HCT116 (cell line): ENCODE measurements at places on chromosomes 12 and 14.

GRCh38 chr12:104750061-104750460 lies 208.0 kb downstream of the SLC41A2 start:
- no peak for DNase-seq

DNA sequence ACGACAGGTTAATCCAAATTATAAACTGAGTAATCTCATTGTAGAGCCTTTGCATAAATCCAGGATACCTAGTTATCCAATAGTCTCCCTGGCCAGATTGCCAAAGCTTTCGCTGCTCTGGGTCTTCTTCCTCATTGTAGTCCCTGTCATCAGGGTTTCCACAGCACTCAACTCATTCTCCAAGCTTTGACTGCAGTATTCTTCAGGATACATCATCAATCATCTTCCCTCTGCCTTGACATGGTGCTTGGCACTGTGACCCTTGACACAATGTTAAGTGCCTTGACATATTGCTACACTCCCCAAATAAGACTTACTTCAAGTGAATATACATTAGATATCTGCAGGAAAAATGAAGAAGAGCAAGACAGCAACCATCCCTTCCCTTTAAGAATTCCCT lies 60.1 kb upstream of the RESF1 start:
- no peak for DNase-seq

DNA sequence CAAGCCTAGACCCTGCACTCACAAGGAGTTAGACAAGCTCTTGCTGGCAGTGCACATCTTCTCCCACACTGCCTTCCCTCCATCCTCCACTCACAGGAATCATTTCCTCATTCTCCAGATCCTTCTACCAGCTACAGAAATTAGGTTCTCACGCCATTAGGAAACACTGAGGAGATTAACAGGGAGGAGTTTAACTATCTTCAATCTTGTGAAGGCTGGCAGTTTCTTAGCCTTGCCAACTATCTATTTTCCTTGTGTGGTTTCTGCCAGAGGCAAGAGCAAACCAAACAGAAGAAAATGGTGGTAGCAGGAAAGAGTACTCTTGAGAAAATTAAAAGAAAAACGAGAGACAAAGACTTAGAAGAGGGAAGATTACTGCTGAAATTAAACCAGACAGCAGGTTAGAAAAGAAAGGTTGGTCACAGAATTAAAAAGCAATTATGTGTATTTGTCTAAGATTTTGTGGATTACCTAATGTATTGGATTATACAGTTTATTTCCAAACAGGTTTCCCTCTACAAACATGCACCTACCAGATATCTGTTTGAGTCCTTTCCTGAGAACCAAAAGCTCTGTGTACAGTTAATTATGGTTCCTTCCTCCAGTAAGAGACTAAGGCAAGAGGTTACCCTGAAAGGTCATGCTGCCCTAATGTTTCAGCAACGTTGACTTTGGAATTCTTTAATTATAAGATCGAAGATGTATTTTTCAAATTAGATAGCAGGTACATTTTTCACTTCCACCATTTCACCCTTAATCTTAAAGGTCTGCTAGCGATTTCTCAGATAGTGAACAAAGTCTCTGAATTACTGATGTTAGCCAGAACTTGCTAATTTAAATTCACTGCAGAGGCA lies 5.0 kb downstream of the RERG start:
- DNase-seq, result no peak

DNA sequence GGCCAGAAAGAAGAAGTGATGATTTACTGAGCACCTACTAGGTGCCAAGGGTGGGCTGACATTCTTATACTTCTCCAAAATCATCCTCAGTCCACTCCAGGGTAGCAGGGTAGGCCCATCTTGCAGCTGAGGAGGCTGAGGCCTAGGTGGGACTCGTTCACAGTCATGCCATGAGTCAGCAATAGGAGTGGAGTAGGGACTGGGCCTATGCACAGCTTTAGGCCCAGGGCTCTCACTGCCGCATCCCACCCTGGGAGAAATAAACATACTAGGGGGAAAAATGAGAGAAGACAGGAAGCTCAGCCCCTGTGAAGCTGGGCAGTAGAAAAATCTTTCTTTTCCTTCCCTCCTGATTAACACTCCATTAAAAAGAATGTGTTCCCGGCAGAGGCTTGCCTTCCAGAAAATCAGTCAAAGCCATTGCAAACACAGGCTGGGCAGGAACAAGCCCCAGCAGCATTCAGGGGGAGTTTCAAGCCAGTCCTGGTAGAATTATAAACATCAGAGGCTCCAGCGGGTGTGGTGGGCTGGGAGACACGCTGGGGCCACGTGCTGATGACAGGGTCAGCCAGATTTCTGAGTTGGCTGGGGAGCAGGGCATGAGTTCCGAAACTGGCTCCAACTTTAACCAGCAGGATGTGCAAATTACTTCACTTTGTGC lies 1.8 kb downstream of the HSPB8 start:
- DNase-seq, result no peak

DNA sequence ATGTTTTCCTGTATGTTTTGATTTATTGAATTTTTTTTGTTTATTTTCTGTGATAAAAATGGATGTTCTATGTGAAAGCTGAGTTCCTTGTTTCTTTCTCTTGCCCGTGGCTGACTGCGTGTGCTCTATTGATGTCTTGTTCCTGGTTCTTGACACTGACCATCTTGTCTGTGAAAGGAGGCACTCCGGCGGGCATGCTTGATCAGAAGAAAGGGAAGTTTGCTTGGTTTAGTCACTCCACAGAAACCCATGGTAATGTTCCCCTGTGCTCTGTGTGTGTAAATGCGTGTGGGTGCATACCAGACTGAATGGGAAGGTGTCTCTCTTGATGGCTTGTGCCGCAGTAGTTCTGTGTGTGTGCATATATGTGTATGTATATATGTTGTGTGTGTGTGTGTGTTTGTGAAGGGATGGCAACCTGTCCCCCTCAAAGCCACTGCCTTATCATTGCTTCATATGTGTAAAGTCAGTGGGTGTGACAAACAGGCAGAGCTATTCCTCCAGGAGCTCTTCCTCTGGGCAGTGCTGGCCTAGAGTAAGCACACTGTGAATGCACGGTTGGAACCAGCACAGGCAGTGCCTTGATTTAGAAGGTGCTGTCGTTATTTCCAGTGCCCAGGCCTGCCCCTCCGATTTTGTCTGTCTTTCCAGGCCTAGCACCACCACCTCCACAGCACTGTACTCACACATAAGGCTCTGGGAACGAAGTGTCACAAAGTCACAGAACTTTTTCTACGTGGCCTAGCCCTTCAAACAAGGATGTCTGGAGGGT lies 247.3 kb upstream of the FKBP4 start:
- no peak for DNase-seq

DNA sequence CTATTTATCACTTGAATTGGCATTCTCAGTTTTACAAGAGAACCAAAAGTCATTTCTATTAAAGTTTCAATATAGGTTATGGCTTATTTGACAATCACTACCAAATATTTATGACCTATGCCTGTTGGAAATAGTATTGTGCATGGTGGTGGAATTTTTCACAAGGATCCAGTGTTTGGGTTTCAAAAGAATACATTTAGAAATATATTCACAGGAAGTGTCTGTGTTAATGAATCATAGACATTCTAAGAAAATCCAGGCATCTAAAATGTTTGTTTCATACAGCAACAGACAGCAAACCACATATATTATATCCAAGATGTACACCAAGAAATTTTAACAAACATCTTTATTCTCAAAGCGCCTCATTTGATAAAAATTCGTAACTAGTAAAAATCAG lies 92.7 kb downstream of the MED13L start:
- DNase-seq, result no peak

GRCh38 chr14:55611859-55612258 lies 31.9 kb downstream of the KTN1 start:
- no peak for DNase-seq
